ENCODE measurements at places on chromosomes 7 and 10.

DNA sequence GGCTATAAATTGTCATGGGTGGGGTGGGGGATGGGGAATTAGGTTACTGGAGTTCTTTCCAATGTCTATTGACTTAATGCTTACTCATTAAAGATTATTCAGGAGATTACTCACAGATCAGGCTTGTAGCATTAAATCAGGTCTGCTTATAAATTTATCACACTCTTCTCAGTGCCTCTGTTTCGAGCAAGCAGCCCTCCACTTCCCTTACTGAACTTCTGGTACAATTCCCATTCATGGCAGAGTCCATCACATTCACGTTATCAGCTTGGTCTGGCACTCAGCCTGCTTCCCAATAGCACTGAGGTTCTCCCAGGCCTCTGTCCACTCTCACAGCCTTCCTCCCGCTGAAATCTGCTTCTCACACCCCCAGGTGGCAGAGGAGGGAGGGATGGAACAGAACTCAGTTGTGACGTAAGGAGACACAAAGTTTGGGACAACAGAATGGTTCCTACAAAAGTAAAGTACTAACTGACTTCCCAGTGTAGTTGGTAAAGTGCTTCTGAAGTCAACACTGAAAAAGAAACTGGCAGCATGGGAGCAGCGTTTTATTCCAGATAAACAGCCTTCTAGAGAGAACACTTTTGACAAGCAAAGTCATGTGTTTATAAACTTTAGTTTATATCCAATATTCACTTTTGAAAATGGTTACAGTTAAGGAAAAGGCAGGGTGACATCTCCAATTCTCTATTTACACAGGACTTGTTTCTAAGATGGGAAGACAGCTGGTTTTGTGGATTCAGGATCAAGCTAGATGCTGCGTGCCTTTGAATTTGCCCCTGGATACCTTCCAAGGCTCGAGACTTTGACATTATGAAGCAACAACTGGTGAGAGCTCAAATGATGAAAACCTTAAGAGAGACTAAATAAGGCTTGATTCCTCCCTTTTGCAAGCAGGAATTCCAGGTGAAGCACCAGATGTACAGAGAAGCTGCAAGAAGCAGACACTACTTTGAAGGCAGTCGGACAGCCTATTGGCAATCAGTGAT lies 81.4 kb downstream of the ATXN7L1 start:
- DNase-seq, result no peak

GRCh38 chr10:77075926-77076325 lies 561.7 kb downstream of the KCNMA1 start:
- no peak for DNase-seq

- no peak for DNase-seq
These were observed 23.7 kb upstream of the DUSP5 start for GRCh38 chr10:110474017-110474416.

DNA sequence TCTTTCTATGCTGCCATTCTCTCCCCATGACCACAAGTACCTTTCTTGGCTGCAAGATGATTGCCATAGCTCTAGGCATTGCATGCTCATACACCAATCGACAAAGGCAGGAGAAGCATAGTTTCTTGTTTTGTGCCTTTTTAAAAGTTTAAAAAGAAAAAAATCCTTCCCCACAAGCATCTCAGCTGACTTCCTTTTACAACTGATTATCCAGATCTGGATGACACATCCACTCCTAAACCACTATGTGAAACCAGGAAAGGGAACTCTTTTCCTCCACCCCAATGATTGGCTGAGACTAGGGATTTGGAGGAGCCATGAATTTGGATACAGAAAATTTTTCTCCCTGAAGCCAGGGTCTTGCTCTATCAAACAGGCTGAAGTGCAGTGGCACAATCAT lies 14.5 kb upstream of the LRRC4 start:
- DNase-seq, result no peak

DNA sequence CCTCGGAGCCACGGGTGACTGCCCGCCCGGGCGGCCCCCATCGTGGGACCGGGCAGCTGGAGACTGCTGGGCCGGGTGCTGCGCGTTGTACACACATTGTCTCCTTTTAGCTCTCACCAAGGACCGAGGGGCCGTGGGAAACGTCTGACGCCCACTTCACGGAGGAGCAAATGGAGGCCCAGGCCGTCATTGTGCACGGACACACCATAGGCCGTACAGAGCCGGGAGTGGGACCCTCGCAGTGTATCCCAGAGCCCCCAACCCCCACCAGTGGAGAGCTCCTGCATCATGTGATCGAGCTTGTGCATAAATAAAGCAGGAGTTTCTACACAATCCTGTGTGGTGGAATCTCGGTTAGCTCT lies 722 bp downstream of the DENND10 start:
- peak; percentile 12 for DNase-seq

- no peak for DNase-seq
These were observed 78.2 kb downstream of the MAPK8 start for GRCh38 chr10:48384699-48384982.

GRCh38 chr10:129852829-129853561 lies 111.1 kb downstream of the EBF3 start:
- no peak for DNase-seq

DNA sequence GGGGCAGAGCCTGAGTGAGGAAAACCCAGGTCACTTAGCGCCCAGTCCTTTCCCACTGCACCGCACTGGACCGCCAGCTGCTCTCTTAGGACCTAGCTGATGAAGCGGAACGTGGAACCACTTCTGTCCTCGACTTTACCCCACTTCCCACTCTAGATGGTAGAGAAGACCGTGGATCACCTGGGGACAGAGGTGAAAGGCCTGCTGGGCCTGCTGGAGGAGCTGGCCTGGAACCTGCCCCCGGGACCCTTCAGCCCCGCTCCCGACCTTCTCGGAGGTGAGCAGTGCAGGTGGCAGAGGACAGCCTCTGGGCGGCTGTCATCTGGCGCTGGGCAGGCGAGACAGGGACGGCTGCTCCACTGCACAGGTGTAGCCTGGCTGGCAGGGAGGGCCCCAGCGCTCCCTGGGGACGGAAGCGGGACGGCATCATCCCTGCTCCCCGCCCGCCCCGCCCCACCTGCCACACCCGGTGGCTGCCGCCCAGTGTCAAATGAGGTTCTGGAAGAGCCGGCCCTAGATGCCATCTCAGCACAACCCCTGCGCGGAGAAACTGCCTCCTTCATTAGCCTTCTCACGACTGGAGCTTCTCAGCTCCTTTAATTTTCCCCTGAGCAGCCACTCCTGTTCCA lies 11.7 kb downstream of the PLAC9 start:
- DNase-seq, result no peak

DNA sequence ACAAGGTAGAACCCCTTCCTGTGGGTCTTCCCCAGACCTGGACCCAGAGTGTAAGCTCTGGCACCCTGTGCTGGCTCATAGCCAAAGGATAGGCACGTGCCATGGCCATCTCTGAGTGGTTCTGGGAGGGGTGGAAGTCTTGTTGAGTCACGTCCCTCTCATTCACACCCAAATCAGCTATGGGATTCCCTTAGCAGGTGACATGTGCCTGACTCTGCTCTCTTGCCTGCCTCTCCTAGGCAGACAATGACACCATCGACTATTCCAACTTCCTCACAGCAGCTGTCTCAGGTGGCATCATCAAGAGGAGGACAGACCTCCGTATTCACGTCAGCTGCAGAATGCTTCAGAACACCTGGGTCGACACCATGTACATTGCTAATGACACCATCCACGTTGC lies 59.8 kb downstream of the C10orf120 start:
- no peak for DNase-seq

DNA sequence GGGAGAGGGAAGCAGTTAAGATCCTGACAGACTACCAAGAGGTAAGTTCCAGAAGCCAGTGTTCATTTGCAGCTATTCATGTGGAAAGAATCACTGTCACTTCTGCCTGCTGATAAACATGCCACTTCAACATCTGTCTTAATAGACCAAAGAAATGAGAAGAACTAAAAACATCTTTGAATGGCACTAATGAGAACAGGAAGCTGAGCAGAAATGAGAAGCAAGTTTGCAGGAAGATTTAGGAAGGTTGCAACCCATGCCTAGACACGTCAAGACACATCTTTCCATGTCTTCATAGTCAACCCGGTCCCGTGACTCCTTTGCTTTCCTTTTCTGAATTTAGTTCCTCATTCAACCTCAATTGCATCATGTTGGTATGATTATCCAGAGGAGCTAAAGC lies 180.0 kb downstream of the PDE1C start:
- no peak for DNase-seq

DNA sequence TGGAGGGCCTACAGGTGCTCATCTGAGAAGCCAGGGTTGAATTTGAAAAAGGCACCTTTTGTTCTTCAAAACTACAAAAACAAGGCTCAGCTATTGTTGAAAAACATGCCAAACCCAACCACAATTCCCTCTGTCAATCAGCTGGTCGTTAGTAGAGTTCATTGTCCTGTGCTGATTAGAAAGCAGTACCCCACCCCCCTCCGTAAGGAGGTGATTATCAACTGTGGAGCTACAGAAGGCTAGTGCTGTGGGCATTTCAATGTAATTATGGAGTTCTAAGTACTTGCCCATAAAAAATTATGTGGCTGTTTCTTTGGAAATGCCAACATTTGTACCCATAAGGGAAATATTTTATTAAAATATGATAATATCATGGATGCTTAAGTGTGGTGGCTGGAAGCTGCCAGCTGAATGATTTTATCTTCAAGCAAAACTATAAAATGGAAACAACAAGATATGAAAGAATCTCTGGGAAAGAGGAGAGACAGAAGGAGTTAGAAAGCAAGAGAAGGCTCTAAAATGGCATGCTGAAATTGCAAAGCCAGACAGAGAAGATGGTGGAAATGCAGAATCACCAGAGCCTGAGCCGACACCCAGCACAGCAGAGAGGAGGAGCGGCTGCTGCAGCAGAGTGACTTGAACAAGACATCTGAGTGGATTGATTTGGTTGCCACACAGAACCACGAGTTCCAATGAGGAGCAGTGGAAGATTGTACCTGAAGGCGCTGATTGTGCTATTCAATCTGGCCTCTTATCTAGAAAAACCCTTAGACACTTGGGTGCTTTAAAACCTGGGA lies 179.5 kb upstream of the LRGUK start:
- DNase-seq, result no peak

DNA sequence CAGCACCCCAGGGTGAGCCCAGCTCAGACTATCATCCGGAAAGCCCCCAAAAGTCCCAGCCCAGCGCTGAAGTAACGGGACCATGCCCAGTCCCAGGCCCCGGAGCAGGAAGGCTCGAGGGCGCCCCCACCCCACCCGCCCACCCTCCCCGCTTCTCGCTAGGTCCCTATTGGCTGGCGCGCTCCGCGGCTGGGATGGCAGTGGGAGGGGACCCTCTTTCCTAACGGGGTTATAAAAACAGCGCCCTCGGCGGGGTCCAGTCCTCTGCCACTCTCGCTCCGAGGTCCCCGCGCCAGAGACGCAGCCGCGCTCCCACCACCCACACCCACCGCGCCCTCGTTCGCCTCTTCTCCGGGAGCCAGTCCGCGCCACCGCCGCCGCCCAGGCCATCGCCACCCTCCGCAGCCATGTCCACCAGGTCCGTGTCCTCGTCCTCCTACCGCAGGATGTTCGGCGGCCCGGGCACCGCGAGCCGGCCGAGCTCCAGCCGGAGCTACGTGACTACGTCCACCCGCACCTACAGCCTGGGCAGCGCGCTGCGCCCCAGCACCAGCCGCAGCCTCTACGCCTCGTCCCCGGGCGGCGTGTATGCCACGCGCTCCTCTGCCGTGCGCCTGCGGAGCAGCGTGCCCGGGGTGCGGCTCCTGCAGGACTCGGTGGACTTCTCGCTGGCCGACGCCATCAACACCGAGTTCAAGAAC lies 1.1 kb downstream of the VIM start:
- DNase-seq, result peak; percentile 71

DNA sequence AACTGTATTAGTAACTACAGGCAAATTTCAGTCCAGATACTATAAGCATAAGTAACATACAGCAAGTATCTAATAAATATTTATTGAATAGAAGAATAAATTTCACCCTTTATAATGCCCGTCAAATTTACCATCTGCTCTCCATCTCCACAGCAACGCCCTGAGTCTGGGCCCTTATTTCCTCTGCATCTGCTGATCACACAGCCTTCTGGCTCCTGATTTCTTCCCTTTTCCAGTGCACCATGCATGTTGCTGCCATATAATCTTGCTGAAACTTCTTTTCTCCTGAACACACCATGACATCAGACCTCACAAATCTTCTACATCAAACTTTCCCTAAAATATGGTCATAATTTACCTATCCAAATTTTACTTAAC lies 15.4 kb downstream of the HYCC1 start:
- DNase-seq, result no peak

- no peak for DNase-seq
These were observed 423.4 kb upstream of the DPP6 start for GRCh38 chr7:153628825-153629224.

GRCh38 chr10:7233259-7233991 lies 177.4 kb downstream of the SFMBT2 start:
- DNase-seq, result no peak

GRCh38 chr7:115387137-115387536 lies 465.2 kb downstream of the MDFIC start:
- no peak for DNase-seq

GRCh38 chr7:21154614-21155013 lies 273.3 kb upstream of the SP4 start:
- no peak for DNase-seq

DNA sequence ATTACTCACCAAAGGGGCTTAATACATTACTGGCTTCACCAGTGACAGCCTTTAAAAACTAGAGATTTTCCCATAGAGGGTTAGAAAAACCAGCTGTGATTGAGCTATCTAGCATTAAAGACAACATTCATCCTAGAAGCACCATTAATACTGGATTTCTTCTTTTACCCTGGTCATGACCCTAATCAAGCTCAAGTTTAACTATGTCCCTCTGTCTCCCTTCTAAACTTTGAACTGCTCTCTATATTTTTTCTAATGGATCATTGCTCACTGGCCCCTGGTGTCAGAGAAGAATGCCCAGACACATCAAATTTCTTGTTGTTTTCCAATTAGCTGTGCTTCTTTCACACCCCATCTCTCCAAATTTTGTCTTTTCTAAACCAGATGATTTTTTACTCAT lies 1101.3 kb downstream of the XPNPEP1 start:
- DNase-seq, result no peak

GRCh38 chr10:34098821-34099567 lies 716.1 kb downstream of the PARD3 start:
- no peak for DNase-seq
